Substantia nigra (tissue), 51 donors: ENCODE measurements at places on chromosomes 16 and 17.

GRCh38 chr17:13973960-13974651 lies 95.2 kb upstream of the COX10 start:
- no peak for DNase-seq

DNA sequence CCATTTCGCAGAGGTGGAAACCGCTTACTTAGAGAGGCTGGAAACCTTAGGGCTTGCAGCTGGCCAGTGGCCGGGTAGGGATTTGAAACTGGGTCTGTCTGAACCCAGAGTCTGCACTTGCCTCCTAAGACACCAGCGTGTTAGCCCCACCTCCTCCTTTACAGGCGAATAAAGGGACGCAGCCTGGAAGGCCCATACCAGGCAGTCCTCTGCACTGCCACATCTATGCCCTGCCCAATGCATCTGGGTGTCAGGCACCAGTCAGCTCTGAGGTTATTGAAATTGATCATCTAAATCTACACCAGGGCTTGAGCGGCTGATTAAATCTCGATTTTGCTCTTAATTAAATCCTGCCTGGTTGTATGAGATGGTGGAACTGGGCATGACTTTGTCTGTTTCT lies 19.9 kb upstream of the NAGS start:
- no peak for DNase-seq

- DNase-seq = no peak
These were observed 5.7 kb downstream of the ZNF652 start for GRCh38 chr17:49356320-49356719.

DNA sequence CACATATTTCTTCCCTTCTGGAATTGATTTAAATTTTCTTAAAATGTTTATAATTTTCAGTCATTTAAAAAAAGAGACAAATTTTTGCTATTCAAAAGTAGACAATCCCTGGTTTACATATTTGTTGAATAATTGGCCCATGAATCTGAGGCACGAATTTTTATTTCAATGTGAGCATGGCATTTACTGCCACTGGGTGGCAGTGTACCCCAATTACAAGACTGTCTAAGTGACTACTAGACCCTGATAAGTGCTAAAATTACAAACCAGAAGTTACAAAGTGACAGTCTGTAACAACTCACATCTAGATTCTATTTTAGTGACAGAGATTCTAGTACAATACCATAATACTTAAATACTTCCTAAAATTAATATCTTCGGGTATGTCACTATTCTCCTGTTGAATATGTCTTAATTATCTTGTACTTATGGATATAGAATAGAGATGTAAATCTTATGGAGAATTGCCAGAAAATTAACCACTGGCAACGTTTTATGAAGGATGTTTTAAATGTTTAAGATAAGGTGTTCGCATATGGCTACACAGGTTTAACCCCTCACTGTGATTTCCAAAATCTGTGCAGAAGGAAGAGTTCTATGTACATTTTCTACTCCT lies 235.8 kb downstream of the MAP2K4 start:
- DNase-seq = no peak

- no peak for DNase-seq
These were observed 129.0 kb downstream of the CDH13 start for GRCh38 chr16:82755570-82756282.
